Stimulated activated naive CD8-positive, alpha-beta T cell treated with anti-CD3 and anti-CD28 coated beads, Interleukin-15, Interleukin-2, amounts not matched to agents 100 U/mL and 50 U/mL, for 24 hours (primary cell): ENCODE measurements at places on chromosomes 13 and 19.

- DNase-seq: no peak
These were observed 15.7 kb upstream of the TIMM44 start for GRCh38 chr19:7959211-7959610.

DNA sequence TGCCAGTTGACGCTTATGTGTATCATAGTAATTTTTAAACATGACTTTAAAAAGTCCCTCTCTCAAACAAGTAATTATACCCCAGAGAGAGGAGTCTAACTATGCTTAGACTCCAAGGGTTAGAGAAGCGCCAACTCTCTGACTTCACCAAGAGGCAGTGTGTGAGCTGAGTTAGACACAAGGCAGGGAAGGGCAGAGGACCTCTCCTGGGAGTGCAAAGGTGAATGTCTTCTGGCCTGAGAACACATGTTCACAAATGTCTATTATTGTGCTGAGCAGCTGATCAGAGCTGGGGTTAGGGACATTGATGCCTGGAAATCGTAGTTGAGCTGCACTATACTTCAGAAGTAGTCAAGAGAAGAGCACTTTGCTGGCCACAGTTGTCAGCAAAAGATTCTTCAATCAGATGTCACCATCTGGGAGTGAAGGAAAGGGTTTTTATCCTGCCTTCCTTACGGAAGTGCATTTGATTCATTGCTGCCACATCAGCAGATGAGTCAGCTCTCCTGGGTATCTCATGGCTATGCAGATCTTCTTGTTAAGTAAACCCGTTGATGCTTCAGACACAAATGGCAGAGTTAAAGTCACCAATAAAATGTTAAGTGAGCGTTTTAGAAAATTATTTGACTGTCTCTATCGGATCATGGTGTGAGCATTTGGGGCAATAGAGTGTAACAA lies 283.2 kb upstream of the ARGLU1 start:
- no peak for DNase-seq

DNA sequence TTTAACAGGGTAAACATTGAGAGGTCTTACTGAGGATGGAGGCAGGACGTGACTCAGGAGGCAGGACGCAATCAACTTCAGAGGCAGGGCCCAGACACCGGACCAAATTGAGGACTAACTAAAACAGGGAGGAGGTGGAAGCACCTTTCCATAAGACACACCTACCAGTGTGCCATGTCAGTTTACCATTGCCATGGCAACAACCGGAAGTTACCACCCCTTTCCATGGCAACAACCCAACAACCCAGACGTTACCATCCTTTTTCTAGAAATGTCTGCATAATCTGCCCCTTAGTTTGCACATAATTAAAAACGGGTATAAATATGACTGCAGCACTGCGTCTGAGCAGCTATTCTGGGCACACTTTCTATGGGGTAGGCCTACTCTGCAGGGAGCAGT lies 53.5 kb upstream of the SOX21 start:
- no peak for DNase-seq

DNA sequence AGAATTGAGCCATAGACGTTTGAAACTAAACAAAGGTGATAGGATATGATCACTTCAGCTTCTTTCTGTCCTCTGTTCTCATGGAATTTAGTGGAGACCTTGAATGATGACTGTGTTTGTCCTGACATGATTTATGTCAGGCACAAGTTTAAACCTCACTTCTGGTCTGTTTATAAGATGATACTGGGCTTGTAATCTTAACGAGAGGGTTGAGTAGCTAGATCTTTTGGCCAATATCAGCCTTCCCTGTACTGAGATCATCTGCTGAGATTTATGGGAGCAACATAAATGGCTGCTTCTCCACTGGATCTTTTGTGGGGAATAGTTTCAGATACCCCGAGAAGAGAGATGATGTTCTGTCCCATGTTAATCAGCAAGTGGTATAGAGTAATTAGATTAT lies 121.8 kb upstream of the OBI1 start:
- DNase-seq: no peak

DNA sequence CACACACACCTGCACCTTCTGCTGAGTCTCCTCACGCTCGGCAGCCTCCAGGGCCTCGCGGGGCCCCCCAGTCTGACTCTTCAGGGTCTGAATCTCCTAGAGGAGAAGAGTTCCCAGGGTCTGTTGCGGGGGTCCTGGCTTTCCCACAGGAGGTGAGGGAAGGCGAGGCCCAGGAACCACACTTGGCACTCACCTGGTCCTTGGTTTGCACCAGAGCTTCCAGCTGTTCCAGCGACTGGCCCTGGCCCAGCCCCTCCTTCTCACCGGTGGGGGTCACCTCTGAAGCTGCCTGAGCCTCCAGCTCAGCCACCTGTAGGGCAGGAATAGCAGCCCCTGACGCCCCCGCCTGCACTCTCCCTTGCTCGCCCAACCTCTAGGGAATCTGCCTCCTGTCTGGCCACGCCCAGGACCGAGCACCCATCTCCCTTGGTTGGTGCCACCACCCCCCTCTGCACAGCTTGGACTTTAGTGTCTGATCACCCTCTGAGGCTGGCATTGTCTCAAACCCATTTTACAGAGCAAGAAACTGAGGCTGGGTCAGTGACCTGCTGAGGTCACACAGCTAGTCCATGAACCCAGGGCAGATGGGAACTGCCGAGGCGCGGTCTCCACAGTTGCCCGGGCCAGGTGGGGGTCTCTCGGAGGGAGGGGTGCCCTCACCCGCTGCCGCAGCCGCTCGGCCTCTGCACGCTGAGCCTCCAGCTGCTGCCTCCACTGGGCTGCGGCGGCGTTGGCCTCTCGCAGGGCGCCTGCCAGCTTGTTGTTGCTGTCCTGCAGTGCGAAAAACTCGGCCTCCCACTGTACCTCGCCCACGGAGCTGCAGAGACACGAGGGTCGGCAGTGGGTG lies 9.5 kb downstream of the HOMER3 start:
- DNase-seq: no peak

DNA sequence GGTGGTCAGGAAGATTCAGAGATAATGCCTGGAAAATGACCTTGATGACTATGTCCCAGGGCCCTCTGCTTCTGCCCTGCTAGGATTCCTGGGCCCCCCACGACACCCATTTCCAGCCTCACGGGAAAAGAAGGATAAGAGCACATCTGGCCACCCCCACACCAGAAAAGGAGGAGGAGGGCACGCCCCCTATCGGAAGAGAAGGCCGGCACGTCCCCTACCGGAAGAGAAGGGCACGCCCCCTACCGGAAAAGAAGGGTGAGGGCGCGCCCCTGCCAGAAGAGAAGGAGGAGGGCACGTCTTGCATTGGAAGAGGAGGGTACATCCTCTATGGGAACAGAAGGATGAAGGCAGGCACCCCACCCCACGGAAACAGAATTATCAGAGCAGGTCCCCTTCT lies 84.3 kb downstream of the IER2 start:
- DNase-seq: peak; percentile 76

- DNase-seq: no peak
These were observed 93.8 kb upstream of the ARHGEF7 start for GRCh38 chr13:111021270-111021669.

- no peak for DNase-seq
These were observed 338.9 kb downstream of the TEX29 start for GRCh38 chr13:111659219-111659775.

- DNase-seq: no peak
These were observed 490.4 kb downstream of the DIAPH3 start for GRCh38 chr13:59673286-59673685.

DNA sequence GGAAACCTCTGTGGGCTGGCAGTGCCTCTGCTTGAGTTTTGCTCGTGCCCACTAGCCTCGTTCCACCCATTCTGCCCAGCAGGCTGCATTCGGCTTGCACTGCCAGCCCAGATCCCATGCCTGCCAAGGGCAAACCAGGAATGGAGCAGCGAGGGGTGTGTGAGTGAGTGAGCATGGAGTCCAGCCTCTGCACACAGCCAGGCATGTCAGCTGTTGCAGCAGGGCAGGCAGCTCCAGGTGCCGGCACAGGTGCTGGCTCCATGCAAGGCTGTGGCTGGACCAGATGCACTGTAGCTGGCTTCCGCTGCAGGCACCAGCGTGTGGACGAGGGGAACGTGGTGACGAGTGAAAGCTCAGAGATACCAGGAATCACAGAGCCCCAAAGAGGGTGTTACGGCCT lies 64.5 kb downstream of the SPATA13 start:
- no peak for DNase-seq

DNA sequence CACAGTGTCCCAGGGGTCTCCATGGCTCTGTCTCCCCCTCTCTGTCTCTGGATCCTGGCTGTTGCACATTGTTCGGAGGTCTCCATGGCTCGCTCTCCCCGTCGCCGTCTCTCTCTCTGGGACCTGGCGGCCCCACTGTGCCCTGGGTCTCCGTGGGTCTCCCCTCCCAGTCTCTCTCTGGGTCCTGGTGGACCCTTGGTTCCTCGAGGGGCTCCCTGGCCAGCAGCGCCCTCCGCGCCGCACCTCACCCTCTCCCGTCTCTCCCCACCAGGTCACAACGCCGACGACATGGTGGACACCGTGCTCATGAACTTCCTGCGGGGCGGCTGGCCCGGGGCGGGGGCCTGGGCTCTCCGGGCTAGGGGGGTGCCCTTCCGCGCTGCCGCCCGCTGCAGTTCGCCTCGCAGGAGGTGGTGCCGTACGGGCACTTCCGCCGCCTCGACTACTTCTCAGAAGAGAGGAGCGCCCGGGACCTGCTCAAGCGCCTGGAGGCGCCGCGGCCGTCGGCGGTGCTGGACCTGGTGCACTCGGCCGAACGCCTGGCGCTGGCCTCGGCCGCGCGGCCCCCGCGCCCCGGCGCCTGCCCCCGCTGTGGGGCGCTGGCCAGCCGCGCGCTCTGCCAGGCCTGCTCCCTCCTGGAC lies 29.1 kb downstream of the SIGLEC5 start:
- no peak for DNase-seq

DNA sequence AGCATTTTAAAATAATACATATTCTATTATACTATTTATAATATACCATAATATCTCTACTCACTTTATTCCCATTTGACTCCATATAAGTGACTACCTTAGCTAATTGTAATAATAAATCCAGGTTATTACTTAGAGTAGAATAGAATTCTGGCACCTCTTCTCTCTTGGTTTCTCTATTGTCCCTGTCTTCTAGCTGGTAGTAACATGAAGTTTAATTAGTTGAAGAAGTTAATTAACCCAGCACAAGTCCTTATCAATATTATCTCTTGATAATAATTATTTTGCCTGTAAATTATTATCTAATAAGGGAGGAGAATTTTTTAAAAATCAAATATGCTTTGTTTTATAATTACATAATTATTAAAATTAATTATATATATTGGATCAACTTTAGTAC lies 1571.2 kb upstream of the PRR20A start:
- DNase-seq: no peak

DNA sequence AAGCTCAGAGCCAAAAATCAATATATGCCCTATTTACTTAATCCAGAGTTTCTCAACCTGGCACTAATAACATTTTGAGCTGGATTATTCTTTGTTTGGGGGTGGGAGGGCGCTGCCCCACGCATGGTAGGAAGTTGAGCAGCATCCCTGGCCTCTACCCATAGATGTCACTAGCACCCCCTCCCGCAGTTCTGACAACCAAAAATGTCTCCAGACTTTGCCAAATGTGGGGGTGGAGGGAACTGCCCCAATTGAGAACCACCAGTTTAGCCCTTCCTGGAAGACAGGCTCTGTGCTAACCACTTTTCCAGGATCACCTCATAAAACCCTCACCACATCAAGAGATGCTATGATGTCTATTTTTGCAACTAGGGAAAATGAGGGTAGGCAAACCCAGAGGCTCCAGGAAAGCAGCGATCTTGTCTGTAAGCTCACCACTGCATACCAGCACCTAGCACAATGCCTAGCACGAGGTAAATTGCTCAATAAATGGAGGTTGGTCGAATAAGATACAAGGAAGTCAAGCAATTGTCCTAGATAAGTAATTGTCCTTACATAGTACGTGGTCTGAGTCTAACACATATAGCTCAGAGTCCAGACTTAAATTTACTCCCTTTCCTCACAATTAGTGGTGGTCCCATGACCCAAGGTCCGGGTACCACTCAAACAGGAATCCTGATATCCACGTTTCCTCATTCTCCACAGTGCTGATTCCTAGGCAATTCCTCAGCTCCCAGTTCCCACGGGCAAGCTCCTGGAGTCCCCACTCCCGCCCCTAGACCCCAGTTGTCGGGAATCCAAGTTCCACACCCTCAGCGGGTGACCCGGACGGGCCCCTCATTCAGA lies 892 bp downstream of the TRIR start:
- peak; percentile 60 for DNase-seq

- DNase-seq: no peak
These were observed at the start of gene ITGBL1 for GRCh38 chr13:101452519-101453485. ITGBL1 (plus strand) TSS chr13:101452675; CDS start chr13:101452834, 159 bp downstream.

GRCh38 chr13:113759525-113760137 lies 605 bp downstream of the TMEM255B start:
- DNase-seq: no peak
